ENCODE measurements at places on chromosomes 11 and 22.
A peak's percentile ranks its signal among the peaks of the same experiment; 100 is the strongest.

GRCh38 chr11:6474806-6475500 lies 1.2 kb upstream of the TRIM3 start:
- no peak for DNase-seq

GRCh38 chr11:134140961-134141490 lies 72.2 kb downstream of the JAM3 start:
- DNase-seq = no peak

GRCh38 chr22:35541254-35541748 lies 670 bp downstream of the RASD2 start:
- DNase-seq = no peak

DNA sequence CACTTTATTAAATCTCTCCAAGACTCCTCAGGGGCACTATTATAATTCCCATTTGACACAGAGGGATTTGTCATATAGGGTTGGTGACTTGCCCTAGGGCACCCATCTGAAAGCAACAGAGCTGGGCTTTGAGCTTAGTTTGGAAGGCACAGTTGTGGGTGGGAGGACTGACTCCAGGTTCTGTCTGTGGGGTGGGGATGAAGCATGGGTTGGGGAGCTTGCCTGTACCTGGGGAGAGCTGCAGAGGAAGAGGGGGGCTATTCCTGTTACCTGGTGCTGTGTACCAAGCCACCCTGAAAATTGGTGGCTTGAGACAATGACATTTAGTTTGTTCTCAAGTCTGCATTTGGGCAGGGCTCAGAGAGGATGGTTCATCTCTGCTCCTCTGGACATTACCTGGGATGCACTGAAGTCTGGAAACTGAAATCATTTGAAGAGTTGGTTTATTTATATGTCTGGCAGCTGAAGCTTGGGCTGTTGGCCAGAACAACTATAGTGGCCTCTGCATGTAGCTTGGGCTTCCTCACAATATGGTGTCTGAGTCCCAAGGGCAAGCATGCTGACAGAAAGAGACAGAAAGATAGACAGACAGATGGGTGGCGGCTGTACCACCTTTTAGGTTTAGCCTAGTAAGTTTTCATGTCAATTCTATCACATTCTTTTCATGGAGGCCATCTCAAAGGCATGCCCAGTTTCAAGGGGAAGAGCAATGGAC lies 44.9 kb downstream of the LRRC32 start:
- no peak for DNase-seq

DNA sequence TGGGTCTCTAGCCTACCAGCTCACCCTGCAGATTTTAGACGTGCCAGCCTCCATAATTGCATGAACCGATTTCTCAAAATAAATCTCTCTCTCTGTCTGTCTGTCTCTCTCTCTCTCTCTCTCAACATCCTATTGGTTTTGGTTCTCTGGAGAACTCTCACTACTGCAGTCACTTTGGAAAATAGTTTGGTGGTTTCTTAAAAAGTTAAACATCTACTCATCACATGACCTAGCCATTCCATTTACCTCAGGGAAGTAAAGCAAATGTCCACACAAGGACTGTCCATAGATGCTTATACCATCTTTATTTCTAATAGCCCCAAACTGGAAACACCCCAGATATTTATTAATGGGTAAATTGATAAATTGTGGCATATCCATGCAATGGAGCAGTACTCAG lies 119.5 kb downstream of the SNX19 start:
- DNase-seq = no peak

DNA sequence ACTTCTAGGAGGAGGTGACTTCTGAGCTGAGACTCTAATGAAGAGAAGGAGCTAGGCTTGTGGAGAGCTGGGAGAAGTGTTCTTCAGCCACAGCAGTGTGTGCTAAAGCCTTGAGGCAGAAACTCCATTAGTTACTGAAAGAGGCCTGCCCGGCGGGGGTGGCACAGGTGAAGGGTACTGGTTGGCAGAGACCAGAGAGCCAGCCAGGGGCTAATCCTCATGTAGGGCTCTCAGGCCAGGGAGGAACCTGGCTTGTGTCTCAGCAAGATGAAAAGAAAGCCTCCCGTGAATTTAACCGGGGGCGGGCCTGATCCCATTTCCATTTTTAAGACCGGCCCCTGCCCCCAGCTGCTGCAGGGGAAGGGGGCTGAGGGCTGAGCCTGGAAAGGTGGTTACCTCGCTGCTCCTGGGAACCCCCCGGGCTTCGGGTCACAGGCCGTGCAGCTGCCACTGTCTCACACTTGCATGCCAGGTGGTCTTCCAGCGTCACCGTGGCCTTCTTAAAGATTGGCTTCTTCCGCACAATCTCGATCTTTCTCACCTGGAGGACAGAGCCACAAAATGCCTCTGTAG lies 15.0 kb downstream of the PDGFB start:
- no peak for DNase-seq

DNA sequence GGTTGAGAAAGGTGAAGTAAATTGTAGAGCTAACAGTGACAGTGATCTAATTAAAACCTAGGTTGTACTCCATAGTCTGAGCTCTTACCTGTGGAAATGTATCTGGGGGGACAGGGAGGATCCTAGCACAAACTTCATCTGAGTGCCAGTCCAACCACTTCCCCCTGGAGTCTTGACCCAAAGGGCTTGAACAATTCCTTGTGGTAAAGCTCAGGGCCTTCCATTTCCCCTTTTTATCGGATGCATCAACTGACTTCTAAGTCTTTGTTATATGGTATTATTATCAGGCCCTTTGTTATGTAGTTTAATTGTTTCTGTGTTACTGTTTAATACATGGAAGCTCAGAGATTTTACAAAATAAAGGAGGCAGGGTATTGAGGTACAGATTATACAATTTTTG lies 140.2 kb upstream of the SESN3 start:
- no peak for DNase-seq

- DNase-seq = peak; percentile 22
Observed at GRCh38 chr11:129766898-129767604, 48.6 kb upstream of the TMEM45B start.

DNA sequence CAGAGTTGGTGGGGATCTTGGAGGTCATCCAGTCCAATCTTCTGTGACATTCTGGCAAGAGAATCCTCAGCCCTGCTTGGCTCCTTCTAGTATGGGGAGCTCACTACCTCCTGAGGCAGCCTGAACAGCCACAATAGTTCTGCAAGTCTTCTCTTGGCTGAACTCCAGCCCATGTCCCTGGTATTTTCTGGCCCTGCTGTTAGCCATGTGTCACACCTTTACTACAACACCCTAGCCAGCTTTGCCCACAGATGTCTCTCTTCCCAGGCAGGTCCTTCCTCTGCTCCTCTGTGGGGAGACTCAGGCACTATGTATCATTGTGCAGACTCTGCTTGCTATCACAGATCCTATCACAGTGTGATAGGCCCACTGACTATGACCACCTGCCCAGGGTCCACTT lies 297.7 kb downstream of the CTTN start:
- no peak for DNase-seq

DNA sequence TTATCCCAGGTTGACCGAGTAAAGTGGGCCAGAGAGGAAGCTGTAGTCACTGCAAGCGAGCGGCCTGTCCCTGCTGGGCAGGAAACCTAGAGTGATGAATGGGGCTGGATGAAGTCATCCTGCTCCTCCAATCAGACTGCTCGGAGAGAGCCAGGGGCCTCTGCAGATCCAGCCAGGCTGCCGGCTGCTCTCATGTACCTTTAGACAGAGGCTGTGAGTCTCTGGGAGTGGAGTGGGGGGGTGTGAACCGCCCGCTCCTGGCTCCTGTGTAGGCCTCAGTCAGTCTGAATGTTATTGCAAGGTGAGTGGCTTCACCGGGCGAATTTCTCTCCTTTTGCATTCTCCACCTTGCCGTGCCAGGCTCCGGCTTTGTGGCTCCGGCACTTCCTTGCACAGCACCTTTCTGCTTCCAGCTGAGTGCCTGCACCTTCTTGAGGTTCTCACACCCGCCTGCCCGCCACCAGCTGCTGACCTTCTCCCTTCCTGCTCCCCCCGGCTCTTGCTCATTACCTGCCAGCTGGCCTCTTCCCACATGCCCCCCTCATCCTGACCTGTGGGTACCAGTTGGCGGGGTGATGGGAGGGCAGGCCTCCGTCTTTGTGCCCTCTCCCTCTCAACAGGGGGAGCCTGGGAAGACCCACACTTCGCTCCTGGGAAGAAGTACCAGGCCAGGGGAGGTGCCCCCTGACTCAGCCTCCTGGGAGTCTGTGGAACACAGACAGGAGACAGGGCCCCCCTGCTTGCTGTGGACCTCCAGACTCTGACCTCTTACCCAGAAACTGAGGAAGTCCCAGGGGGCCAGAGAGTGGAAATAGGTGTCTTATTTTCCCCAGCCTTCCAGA lies 79.9 kb downstream of the GRAMD1B start:
- peak; percentile 85 for DNase-seq

- DNase-seq = peak; percentile 12
Observed at GRCh38 chr11:68266936-68267880, 4.6 kb downstream of the C11orf24 start.

- DNase-seq = no peak
Observed at GRCh38 chr11:30504468-30504867, 81.7 kb downstream of the MPPED2 start.

DNA sequence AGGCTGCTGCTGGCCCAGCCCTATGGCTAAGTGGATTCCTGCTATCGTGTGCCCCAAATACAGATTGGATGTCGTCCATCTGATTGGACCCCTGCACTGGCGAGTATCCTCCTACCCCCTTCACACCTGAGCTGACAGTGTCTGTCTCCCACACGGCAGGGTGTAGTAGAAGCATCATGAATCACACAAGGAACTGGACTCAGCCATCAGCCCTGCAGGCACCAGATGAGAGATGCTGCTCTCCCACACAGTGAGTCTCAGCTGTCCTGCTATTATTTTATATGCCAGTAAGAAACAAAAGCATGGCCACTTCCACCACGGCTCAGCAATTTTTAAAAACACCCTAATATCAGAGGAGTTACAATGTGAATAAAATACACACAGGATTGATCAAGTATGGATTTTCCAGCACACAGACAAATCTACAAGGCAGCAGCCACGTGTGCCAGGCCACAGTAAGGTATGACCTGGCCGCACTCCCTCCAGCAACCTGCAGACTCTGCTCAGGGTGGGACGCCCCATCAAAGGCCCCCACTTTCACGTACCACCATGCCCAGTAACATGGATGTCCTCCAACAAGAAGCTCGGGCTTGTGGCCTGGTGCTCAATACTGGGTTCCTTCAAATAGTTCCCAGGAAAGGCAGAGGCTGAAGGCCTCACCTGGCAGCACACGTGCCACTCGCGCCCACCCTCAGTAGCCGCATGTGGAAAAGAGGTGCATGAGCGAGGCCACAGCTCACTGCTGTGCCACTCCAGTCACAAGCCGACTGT lies 16.4 kb upstream of the SLC25A1 start:
- no peak for DNase-seq

DNA sequence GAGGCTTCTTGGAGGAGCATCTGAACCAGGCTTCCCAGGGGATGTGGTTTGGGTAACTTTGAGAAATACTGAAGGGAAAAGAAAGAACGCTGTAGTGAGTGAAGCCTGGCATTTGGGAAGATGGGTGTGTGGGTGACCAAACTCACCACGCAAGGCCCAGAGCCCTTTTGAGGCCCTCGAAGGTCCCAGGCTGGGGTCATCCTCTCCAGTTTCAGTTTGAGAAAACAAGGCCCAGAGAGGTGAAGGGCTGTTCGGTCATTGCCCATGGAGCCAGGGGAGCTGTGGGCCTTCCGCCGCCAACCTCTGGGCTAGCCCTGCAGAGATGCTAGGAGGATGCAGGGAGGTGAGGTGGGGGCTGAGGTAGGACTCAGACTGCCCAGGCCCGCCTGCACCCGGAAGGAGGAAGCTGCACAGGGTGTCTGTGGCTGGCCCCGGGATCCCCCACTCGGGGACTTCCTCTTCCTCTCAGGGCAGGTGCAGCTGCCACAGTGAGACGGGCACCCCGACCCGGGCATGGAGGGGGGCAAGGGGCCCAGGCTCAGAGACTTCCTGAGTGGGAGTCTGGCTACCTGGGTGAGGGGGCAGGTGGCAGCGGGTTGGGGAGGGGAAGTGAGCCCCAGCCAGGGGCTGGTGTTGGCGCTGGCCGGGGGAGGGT lies at the start of gene CCDC88B:
Gene CCDC88B, plus strand, starts transcription at position 451 of the 655 bp plus-strand sequence. Its CDS starts 63 bp downstream, at position 514.
- DNase-seq = no peak

- DNase-seq = no peak
Observed at GRCh38 chr11:75516886-75517285, 8.9 kb downstream of the GDPD5 start.

GRCh38 chr11:115912484-115912945 lies 408.3 kb upstream of the CADM1 start:
- peak; percentile 28 for DNase-seq

DNA sequence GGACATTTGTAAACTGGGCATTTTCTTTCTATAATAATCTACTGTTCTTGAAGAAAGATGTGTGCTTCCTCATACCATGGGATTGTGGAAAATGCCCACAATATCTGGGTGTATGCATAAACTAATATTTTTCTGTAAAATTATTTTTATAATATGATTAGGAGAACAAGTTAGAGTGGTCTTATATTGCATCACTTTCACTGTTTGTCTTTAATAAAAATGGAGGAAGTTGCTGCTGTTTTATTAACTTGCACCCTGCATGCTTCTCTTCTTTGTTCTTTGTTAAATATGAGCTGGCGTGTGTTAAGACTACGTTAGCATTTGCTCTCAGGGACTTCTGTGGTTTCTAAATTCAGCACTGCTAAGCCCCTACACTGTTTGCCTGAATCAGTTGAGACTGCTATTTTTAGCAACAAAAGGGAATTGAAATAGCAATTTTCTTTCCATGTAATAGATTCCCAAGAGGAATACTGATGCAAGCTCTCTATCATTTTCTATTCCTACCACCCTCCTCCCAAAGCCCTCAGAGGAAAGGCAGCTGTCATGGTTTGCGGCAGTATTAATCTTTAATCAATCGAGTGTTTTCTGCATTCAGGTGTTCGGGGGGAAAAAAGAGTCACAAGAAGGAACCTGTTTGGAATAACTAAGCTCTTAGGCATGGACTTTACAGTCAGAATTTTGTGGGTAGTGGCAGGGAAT lies 56.1 kb downstream of the HSD17B12 start:
- peak; percentile 92 for DNase-seq

- no peak for DNase-seq
Observed at GRCh38 chr11:48141475-48142122, 75.0 kb upstream of the OR4B1 start.

DNA sequence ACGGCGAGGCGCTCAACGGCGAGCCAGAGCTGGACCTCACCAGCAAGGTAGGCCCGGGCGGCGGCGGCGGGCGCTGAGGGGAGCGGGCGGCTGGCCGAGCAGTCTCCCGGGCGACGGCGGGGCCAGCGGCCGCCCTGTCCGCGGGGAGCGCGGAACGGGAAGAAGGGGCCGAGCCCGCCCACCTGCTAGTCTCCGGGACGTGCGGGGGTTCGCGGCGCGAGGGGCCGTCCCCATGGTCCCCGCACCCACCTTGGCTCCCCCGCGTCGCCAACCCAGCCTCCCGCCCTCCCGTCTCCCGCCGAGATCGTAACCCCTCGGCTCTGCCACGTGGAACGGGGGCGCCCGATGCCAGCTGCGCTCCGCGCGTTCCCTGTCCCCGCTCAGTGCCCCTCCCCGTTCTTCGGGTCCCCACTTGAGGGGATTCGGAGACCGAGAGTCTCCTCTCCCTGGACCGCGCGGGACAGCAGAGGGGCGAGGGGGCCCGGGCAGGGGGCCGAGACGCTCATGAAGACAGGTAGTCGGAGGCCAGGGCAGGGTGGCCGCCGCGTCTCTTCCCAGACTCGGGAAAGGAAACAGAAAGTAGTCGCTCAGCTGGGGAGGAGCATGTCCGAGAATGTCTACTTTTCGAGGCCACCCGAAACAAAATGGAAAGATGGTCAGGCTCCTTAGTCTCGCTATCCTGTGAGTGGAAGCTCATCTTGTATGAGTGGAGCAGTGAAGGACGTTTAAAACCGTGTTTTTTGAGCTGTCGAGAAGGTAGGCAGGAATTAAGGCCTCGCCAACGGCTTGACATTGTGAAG lies 557 bp downstream of the GTPBP1 start:
- DNase-seq = peak; percentile 22

Data from fibroblast of upper back skin (primary cell).